ENCODE measurements at places on chromosomes 6 and 20. TPM values are rescaled to one million over a fixed set of nuclear protein-coding genes. Genes with fewer than 3 reads are reported as not detected.

GRCh38 chr6:138514860-138515540 lies 15.7 kb upstream of the NHSL1 start:
- no peak for DNase-seq

GRCh38 chr6:34598712-34599111 lies 42.6 kb upstream of the SPDEF start:
- no peak for DNase-seq

- no peak for DNase-seq
Observed at GRCh38 chr6:169161572-169162167, 92.0 kb downstream of the THBS2 start.

DNA sequence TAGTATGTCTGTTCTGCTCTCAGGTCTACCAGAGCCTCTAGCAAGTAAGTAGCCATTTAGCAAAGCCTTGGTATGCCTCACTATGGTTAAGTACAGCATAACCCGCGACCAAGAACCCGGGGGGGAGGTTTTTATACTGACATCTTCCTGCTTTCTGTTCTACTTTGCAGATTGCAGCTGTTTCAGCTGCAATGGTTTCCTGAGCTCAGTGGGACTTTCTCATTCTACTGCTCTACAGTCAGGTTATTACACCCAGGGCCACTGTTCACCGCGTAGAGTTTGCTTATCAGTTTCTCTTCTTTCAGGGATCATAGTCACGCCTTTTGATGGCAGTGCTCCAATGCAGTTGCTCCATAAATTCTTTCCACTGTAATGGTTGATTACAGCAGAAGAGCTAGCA lies 631.3 kb downstream of the TFAP2A start:
- no peak for DNase-seq

GRCh38 chr6:120410586-120410985 lies 923.7 kb downstream of the TBC1D32 start:
- DNase-seq = no peak

DNA sequence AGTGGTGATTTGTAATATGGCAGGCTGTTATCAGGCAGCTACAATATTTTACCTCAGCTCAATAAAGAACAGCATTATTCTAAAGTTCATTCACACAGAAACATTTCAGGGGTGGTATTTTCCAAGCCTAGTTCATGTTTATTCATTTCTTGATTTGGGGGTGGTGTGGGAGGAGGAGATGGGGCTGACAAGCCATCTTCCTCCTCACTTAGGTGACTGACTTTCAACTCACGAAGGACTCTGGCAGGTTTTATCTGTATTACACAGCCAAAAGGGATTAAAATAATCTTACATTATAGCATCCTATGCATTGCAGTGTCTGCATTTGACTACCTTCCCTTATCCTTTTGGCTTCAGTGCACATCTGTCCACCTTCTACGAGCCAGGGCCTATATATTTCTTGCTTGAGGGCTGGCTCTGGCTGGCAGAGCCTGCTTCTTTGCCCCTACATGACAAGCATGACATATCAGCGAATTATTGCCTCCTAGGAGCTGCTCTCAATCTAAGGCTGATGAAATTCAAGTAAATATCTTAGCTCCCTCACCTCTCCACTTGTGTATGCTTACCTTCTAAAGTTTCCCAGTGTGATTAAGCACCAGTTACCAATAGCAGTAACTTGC lies 20.0 kb downstream of the KHDRBS2 start:
- DNase-seq = no peak

- DNase-seq = no peak
Observed at GRCh38 chr20:38957235-38957876, 4.8 kb upstream of the DHX35 start.

DNA sequence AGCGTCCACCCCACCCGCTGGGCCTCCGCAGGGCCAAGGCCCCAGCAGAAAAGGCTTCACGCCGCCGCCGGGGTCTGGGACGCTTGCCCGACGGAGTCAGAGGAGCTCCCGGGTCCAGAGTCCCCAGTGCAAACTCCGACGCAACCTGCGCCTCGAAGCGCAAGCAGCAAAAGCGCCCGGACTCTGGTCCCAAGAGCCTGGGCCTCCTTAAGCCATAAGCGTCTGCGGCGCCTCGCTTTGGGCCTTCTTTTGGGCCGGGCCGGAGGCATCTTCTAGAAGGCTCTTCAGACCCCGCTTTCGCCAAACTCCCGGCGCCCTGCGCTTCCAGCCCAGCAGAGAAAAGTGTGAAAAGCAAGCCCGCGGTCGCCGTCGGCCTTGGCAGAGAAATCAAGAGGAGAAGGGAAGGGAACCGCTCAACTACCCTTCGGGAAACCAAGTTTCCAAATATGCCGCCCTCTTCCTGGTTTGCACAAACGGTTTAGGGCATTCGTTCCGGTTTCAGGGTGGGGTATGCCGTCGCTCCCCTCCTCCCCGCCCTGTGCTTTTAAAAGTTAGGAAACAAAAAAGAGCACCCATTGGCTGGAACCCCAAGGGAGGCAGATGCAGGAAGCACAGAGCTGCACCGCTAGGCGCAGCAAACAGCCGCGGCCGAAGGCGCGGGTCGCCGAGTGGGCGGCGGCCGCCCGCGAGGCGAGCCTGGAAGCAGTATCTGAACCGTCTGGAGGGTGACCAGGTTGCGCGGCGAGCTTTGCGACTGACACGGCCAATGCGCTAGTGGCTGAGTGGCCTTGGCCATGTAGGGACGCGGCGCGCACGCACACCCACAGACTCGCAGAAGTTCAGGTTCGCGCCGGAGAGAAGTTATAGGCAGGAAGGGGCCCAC lies 1.2 kb downstream of the TBX18 start:
- DNase-seq = peak; percentile 83

DNA sequence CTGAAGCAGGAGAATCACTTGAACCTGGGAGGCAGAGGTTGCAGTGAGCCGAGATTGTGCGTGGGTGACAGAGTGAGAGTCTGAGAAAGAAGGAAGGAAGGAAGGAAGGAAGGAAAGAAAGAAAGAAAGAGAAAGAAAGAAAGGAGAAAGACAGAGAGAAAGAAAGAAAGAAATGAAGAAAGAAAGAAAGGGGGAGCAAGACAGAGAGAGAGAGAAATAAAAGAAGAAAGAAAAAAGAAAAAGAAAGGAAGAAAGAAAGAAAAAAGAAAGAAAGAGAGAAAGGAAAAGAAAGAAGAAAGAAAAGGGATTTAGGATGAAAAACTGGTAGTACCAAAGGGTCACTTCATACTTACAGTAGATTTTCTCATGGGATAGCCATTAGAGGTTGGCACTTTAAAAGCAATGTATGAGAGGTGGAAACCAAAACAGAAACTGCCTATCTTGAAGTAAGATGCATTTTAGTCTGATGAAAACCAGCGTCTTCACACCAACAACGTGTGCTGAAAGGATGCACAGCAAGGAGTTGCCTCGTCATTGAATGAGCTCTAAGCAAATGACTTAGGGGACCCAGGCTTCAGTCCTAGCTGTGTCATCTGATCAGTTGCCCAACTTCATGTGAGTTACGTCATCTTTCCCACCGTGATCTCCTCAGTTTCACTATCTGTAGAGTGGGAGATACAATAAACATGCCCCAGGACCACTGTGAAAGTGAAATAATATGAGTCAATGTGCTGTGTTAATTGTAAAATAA lies 133.9 kb upstream of the NEDD9 start:
- DNase-seq = peak; percentile 67

Gene GSTA3
- total RNA-seq = not detected

Gene TFAP2C
- 6.9 TPM for total RNA-seq

Data from upper lobe of left lung (tissue), 6 donors.